ENCODE measurements at places on chromosomes 2 and 18.

GRCh38 chr18:54100466-54100865 lies 124.0 kb downstream of the MBD2 start:
- DNase-seq: no peak

GRCh38 chr2:212109792-212110680 lies 428.6 kb downstream of the ERBB4 start:
- DNase-seq: no peak

GRCh38 chr2:188765522-188766470 lies 208.4 kb upstream of the COL3A1 start:
- no peak for DNase-seq

DNA sequence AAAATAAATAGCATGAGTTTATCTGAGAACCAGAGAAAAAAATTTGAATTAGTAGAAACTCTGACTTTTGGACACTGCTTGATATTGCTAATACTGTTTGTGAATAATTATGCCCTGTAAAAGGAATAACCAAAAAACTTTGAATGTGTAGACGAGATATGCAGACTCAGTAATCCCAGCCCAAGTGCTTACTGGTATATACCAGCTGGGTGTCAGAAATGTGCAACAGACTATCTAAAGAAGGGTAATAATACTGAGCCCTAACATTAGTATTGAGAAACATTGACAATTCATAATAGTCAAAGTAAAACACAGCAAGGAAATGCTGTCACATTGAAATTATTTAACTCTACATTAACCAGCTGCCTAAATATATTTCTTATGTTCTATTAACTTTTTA lies 60.5 kb upstream of the ZC3H15 start:
- DNase-seq: no peak

GRCh38 chr2:184187421-184187971 lies 410.8 kb upstream of the ZNF804A start:
- no peak for DNase-seq

- no peak for DNase-seq
These were observed 311.3 kb upstream of the NT5C1B start for GRCh38 chr2:18900691-18901141.

DNA sequence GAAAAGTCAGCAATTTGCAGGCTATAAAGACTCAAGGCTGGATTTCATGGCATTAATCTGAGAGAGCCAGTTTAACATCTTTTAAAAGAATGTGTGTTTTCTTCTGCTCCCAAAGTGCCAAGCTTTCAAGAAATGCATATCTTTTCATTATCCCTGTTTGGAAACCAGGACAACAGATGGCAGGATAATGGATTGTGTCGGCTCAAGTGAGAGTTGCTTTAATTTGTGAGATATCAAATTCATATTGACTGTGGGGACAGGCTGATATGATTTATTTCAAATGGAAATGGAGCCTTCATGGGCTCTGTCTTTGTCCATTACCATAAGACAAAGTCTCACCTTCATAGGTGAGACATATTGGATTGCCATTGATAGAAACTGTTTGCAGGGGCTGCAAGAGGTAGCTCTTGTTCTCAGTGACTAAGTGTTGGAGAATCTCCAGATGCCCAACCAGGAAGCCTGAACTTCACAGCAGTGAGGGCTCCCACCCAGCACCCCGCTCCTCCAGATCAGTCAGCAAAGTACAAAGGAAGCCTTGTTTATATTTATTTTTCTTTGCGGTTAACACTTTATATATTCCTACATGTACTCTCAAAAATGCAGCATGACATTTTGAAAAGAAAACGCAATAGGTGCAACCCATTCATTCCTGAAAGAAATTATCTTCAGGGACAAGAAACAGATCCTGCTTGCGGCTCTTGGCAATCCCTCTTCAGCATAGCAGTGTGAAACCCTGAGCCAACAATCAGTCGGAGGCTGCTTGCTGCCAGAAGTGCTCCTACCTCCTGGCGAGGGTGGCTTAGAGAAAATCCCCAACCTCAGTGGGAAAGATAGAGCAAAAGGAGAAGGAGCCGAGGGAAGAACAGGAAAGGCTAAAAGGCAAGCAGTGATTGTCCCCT lies 65.8 kb upstream of the ATL2 start:
- no peak for DNase-seq

GRCh38 chr2:236665572-236666118 lies 96.0 kb downstream of the ACKR3 start:
- DNase-seq: no peak

GRCh38 chr2:177693658-177694339 lies 301.2 kb downstream of the AGPS start:
- DNase-seq: no peak

- no peak for DNase-seq
These were observed 14.1 kb downstream of the SLC4A3 start for GRCh38 chr2:219641390-219642068.

- no peak for DNase-seq
These were observed 196.5 kb upstream of the THUMPD2 start for GRCh38 chr2:39975476-39976020.

DNA sequence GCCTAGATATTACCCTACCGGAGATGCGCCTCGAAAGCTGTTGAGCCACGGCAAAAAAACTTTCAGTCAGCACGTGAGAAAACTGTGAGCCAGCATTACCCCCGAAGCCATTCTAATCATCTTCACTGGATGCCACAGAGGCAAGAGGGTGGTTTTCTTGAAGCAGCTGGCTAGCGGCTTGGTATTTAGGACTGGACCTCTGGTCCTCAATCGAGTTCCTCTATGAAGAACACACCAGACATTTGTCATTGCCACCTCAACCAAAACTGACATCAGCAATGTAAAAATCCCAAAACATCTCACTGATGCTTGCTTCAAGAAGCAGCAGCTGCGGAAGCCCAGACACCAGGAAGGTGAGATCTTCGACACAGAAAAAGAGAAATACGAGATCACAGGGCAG lies 52.8 kb upstream of the SLC66A3 start:
- DNase-seq: no peak

GRCh38 chr2:135745545-135745944 lies 3.9 kb downstream of the UBXN4 start:
- no peak for DNase-seq

DNA sequence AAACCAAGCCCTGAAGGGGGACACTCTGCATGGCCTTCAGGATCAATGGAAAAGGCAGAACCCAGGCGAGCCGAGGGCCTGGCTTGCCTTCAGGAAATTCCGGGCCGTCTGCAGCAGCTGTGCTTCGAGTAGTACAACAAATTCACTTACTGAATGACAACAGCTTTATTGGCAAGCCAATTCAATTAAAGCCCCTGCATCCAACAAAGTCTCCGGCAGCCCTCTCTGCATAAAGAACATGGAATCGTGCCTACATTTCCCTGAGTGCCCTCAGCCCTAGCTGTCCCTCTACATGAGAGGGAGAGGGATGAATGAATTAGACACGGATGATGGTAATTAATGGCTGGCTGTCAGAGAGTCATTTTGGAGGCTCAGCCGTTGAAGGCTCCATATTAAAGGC lies 189.0 kb downstream of the BCL11A start:
- no peak for DNase-seq

GRCh38 chr2:144261966-144262365 lies 258.0 kb downstream of the ZEB2 start:
- no peak for DNase-seq

DNA sequence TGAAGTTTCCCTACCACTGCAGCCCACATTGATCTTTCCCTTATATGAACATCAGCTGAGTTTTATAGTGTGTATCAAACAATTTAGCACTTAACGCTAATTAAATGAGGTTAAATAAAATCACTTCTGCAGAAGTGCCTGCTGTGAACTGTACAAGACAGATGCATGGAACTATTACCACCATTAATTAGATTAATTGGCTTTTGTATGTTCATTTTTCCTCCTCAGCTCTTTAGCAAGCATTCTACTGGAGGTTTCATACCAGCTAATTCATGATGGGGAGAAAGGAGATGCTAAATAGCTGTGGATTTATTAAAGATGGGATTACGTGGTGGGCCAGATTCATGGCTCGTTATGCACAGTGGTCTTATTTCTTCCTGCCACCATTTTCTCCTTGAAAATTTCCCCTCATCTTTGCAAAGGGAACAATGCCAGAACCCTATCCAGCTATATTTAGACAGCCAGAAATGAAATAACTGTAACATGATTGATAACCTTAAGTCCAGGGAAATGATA lies 96.7 kb downstream of the CNTNAP5 start:
- no peak for DNase-seq

GRCh38 chr18:26133652-26134051 lies at the start of gene PSMA8:
PSMA8 (plus strand) TSS chr18:26133869; CDS start chr18:26133966, 97 bp downstream.
- peak; percentile 27 for DNase-seq

GRCh38 chr2:56021136-56021474 lies 97.5 kb upstream of the EFEMP1 start:
- no peak for DNase-seq

DNA sequence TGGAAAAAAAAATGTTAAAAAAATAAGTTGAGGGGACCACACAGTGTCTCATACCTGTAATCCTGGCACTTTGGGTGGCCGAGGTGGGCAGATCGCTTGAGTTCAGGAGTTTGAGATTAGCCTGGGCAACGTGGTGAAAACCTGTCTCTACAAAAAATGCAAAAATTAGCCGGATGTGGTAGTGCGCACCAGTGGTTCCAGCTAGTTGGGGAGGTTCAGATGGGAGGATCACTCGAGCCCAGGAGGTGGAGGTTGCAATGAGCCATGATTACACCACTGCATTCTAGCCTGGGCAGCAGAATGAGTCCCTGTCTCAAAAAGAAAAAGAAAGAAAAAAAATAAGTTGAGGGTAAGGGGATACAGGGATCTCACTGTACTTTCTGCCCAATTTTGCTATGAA lies 6.1 kb upstream of the KYNU start:
- no peak for DNase-seq

- DNase-seq: no peak
These were observed 39.6 kb downstream of the KCTD18 start for GRCh38 chr2:200470230-200470629.
